Activated CD8-positive, alpha-beta memory T cell treated with anti-CD3 and anti-CD28 coated beads for 4 hours (primary cell): ENCODE measurements at places on chromosomes 5 and 9.
A peak's percentile ranks its signal among the peaks of the same experiment; 100 is the strongest.

DNA sequence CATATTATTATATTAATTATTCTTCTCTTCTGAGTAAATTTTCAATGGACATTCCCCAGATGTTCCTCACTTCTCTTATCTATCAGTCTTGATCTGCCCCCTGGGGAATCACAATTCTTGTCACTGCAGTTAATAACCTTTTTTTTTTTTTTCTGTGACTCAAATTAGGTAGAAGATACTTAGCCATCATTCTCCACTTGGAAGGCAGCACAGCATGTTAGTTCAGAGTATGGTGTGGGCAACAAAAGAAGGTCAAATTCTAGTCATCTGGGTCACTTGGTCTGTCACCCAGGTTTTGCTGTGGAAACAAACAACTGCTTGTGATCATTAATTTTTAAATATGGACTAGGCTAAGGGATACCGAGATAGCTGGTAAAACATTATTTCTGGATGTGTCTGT, 8.1 kb upstream of the MOB3B start:
- no peak for DNase-seq

- no peak for DNase-seq
These were observed 732 bp downstream of the MARCHF11 start for GRCh38 chr5:16178745-16179372.

DNA sequence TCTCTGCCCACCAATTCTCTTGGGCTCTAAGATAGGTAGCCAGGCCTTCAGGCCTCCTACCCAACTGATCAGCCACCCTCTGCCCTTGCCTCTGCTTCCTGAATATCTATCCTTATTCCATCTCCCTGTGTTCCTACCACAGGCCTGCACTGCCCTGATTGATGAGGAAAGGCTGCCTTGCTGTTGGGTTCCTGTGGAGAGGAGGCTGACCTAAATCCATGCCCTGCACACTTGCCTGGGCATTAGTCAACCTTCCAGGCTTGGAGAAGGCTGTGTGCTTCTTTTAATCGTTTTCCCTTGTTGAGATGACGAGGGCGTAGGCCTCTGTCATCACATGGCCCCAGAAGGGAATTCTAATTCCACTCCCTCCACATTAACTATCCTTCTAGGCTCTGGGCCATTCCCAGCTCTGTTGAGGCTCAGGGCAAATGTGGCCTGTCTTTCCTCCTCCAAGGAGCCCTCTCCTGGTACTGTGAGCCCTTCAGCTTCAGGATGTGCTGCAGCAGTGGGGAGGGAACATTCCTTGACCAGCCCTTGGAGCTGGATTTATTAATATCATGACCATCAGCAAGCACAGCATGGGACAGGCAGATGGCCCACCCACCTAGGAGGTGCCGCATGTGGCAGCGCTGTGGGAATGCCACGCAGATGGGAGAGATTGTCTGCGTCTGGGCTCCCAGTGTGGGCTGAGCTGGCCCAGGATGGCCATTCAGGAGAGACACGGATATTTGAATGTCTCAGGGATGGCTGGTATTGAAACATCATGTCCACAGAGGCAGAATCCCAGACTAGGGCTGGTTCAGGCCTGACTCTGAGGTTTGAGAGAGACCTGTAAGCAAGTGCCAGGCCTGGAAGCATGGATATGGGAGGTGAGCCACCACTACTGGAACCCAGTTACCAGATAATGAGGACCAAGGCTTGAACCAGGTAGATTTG, 40.9 kb downstream of the ANGPTL2 start:
- DNase-seq = no peak

DNA sequence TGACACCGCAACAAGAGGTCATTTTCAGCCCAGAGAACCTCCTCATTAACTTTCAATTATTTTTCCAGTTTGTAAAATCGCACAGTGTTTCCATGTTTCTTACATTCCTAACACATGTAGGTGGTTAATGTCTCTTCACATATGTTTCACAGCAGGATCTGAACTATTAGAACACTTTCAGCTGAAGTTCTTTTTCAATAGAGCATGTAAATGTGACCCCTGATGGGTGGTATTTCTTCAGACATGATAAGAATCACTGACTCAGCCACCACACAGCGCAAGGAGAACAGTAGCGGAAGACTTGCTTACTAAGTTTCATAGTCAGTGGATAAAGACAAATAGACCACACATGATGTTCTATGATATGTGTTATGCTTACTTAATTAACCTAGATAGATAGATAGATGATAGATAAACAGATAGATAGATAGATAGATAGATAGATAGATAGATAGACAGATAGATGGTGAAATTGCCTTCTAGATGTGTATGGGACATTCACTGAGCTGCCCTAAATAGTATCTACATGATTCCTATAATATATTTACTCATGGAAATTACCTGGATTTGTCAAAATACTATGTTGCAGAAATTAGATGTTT, 1992.1 kb upstream of the NUDT12 start:
- DNase-seq = no peak

DNA sequence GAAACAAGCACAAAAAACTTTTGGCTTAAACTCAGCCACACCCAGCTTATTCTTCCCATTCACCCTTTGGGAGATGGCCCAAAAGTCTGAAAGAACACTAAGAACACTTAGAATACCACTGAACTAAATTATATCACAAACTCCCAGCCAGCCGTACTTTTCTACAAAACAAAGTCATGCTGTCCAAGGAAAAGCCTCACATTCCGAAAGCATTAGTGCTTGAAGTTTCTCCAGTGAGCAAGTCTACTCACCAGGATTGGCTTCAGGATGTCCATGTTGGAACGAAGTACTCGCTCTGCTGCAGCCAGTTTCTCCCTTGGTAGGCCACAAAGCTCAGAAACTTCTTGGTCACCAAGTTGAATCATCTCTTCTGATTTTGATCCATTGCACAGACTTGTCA, 69.7 kb downstream of the ABCA1 start:
- DNase-seq = no peak

GRCh38 chr5:138444774-138445546, 6.1 kb downstream of the REEP2 start:
- no peak for DNase-seq

DNA sequence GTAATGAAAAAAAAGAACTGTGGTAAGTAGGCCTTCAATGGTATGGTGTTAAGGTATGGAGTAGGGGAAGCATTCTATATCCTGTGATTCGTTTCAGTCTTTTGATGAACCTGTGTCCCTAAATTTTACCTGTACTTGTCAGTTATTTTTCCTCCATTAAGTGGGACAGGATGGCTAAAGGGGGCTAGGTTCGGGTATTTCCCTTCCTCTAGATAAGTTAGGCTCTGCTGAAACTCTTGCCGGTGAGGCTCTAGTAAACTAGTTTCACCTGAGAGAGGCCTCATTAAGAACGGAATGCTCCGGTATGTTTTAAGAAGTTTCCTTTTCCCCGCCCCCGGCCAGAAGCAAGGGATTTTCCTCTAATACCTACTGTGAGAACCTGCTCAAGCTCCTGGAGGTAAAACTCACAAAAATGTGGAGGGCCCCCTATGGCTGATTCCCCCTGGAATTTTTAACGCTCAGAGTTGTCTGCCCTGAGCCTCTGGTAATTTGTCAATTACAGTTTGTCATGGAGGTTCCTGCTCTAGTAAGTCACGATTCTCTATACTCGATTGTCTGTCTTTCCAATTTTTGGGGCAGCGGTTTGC, 87.7 kb downstream of the MACIR start:
- DNase-seq = no peak

DNA sequence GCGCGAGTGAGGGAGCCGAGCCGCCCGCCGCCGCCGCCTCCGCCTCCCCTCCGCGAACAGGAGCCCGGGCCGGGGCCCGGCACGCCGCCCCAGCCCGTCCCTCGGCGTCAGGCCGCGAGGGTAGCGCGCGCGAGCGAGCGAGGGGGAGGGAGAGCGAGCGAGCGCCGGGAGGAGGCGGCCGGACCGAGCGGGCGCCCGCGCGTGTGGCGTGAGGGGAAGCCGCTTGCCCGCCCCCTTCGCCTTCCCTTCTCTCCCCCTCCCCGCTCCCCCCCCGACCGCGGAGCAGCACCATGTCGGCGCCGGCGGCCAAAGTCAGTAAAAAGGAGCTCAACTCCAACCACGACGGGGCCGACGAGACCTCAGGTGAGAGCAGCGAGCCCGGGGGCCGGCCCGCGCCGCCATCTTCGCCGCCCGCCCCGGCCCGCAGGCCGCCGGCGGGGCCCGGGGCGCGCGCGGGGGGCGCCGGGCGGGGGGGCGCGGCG, 312 bp downstream of the SET start:
- DNase-seq = peak; percentile 27

DNA sequence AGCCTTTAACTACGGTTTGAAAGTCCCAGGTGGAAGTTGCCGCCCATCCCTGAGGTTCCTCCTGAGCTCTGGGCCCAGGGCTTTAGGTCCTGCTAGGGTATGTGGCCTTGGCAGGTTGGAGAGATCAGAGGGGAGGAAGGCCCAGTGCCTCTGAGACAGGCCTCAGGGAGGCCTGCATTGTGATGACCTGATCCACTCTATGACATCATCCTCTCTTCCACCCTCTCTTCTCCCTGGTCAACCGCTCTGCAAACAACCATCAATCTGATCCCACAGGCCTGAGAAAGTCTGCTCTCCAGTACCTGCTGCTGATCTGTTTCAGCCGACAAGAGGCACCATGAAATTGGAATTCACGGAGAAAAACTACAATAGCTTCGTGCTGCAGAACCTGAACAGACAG, at the start of gene CCIN:
Gene CCIN (plus strand): TSS at position 223 of the 400 bp plus-strand sequence. CDS start 115 bp downstream, at position 338.
- no peak for DNase-seq

DNA sequence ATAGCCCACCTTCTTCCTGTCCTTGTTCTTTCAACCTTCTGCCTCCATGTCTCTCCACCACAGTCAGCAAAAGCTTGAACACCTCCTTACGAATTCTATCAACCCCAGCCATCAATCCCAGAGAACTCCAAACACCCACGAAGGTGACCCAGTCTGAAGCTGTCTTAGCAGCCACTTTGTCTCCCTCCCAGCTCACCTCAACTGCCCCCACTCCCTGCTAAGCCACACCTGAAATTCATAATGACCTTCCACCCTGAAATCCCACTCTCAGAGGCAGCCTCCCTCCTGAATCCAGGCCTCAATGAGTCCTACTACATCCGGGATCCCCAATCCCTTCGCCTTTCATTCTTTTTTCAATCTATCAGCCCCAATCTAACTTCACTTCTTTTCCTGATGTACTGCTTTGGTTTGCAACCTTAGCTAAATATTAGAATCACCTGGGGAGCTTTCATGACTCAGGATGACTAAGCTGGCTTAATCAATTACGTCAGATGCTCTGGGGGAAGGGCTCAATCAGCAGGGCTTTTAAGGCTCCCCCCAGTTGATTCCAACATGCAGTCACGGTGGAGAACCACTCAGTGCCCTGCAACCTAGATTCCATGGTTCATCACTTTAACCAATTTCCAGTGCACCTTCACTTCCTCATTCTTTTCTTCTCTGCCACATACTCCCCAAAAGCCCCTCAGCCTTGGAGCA, 32.2 kb downstream of the BHMT start:
- DNase-seq = no peak

- peak; percentile 45 for DNase-seq
These were observed 23.4 kb downstream of the SPACA9 start for GRCh38 chr9:132901858-132902831.

DNA sequence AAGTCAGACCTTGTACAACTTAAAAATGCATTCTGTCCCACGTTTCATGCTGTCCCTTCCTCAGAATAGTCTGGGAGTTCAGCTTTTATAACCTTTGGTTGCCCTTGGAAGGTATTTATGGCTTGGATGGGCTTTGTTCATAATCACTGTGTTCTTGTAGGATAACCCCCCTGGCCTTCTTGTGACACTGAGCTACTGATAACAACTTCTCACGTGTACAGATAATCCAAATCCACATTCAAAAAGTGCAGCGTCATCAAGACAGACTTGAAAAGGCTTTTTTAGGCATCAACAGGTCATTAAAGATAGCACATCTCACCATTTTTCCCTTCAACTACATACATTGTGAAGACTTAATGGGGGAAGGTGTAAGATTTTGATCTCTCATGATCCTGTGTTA, 42.0 kb downstream of the SLC1A3 start:
- DNase-seq = no peak

GRCh38 chr5:76811214-76811613, 7.6 kb upstream of the F2RL1 start:
- no peak for DNase-seq

- DNase-seq = no peak
These were observed 3.4 kb downstream of the CEMIP2 start for GRCh38 chr9:71764891-71765290.

DNA sequence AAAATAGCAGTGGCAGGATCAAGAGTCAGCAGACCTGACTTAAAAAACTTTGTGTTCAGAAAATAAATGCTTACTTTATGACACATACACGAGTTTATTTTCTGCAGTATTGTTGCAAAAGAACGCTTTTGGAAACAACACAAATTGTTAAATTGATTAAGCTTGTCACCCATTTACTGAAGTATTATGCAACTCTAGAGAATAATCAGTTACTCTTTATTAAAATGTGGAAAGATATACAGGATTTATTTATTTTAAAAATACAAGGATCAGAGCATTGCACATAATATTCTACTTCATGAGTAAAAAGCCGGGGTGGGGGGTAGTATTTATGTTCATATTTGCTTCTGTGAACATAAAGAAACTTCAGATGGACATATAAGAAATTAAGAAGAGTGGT, 20.0 kb downstream of the FYB1 start:
- DNase-seq = no peak

DNA sequence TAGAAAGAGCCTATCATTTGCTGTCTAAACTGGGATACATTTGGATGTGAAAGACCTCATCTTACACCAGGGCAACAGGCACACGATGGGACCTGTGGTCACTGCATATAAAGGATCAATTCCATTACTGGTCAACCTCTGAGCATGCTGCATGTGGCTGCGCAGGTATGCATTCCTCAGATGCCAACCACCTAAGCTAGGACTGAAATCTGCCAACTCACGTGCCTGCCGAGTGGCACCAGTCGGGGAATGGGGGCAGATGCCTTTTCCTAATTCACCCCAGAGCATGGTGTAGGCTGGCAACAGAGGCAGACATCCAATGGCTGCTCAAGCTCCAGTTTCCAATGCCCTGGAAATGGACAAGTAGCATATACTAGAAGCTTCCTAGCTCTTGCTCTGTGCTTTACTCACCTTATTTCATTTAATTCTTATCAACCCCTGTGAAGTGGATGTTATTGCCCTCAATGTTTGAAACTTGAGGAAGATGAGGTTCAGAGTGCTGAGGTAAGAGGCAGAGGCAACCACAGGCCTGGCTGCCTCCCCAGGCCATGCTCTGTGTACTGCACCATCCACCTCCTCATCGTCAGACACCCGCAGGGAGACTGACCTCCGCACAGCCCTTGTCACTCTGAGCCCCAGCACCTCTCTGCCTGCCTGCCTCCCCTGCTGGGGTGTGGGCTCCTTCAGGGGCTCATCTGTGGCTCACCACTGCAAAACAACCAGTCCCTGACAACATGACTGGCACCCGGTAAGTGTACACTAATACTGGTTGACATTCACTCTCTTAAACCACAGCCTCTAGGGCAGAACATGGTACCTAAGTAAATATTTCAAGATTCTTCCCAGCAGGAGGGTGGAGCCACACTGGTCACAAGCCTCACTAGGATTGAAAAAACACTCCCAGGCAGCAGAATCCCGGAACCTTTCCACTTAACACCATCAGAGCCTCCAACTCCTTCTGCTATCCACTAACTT, 228.5 kb downstream of the CRB2 start:
- no peak for DNase-seq
